T-cell (primary cell): ENCODE measurements at places on chromosomes 5 and 9. TPM values are rescaled to one million over a fixed set of nuclear protein-coding genes. Genes with fewer than 3 reads are reported as not detected.

The ELAVL2 gene
- 0.79 TPM for total RNA-seq

The MTMR12 gene
- 20.0 TPM for total RNA-seq

DNA sequence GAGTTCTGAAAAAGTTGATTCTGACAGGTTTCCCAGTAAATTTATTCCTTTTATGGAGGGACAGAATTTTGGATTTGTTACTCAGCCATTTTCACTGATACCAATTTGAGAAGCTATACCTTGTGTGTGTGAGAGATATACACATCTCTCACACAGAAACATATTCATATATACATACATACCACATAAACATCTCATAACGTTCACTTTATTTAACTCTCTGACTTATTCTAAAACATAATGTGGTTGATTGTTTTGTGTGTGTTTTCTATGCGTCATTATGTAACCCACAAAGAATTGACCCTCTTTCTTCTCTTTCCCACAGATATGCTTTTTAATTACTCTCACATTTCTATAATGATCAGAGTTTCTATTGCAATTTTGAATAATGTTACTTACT is 570.8 kb upstream of the TLE4 start:
- no peaks in the 10 kb centered on the region for H3K36me3 ChIP-seq
- no peak overlapping the region for H3K4me3 ChIP-seq
- no peak for DNase-seq
- no peak overlapping the region for H3K27ac ChIP-seq
- no peaks in the 10 kb centered on the region for H3K4me1 ChIP-seq
- H3K27me3 ChIP-seq: no peaks in the 10 kb centered on the region

DNA sequence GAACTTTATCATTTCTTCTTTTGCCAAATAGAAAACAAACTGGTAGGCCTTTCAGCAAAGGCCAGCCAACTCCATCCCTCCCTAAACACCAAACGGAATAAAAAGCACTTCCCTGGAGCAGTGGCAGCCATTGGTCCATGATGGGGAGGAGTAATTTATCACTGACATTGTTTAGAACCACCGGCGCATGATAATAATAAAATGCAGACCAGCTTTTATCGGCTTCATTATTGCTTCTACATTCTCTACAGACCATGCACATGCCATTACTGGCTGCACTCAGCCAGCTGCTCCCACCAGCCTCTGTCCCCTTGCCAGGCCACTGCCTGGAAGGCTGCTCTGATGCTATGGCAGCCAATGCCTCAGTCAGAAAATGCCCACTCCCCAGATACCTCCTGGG is 45.9 kb downstream of the ABCA1 start:
- H3K4me3 ChIP-seq: no peak overlapping the region
- H3K27me3 ChIP-seq: no peaks in the 10 kb centered on the region
- H3K4me1 ChIP-seq: no peaks in the 10 kb centered on the region

DNA sequence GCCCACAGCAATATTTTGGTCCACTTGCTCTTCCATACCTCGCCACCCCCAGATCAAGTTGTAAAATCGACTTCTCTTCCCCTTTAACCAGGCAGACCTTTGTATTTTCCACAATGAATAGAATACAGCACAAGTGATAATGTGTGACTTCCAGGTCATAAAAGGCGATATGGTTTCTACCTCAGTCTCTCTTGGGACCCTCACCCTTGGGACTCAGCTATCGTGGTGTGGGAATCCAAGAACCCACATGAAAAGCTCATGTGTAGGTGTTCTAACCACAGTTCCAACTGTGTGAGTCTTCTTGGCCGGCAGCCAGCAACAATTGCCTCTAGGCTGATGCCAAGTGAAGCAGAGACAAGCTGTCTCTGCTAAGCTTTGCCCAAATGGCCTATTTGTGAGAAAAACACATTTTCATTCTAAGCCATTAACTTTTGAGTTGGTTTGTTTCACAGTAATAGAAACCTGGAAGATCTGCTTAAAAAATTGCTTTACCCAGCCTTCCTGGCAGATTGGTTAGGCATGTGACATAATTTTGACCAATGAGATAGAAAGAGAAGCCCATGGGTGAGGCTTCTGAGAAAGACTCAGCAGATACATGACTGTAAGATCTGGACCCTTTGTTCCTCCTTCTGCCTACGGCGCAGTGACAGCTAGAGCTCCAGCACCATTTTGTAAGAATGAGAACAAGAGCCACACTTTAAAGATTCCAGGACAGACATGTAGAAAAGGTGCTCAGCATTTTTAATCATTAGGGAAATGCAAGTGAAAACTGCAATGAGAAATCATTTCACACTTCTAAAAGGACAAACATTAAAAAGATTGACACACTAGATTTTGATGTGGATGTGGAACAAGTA is 18.3 kb upstream of the MLLT3 start:
- no peaks in the 10 kb centered on the region for H3K36me3 ChIP-seq
- H3K4me3 ChIP-seq: peak overlapping the region; percentile 6
- peaks cover 15% of the 10 kb centered on the region for H3K4me1 ChIP-seq
- no peaks in the 10 kb centered on the region for H3K27me3 ChIP-seq

- no peak overlapping the region for H3K4me3 ChIP-seq
- no peaks in the 10 kb centered on the region for H3K4me1 ChIP-seq
- H3K36me3 ChIP-seq: peaks cover 7% of the 10 kb centered on the region
- no peak overlapping the region for H3K27ac ChIP-seq
- DNase-seq: no peak
- H3K27me3 ChIP-seq: no peaks in the 10 kb centered on the region
Measured at GRCh38 chr9:99953861-99954507, 47.5 kb downstream of the STX17 start.

- no peaks in the 10 kb centered on the region for H3K27me3 ChIP-seq
- DNase-seq: no peak
- H3K4me1 ChIP-seq: no peaks in the 10 kb centered on the region
- no peaks in the 10 kb centered on the region for H3K36me3 ChIP-seq
- H3K4me3 ChIP-seq: no peak overlapping the region
- H3K27ac ChIP-seq: no peak overlapping the region
Measured at GRCh38 chr9:72924154-72924790, 28.6 kb downstream of the ALDH1A1 start.
